ENCODE measurements at places on chromosomes 6 and 20.

- DNase-seq, result no peak
These were observed at the start of gene PLTP for GRCh38 chr20:45911486-45912343. PLTP (minus strand) TSS chr20:45912155; CDS start chr20:45911452, 703 bp downstream.

GRCh38 chr6:83047065-83047754 lies 18.4 kb downstream of the UBE3D start:
- DNase-seq, result no peak

DNA sequence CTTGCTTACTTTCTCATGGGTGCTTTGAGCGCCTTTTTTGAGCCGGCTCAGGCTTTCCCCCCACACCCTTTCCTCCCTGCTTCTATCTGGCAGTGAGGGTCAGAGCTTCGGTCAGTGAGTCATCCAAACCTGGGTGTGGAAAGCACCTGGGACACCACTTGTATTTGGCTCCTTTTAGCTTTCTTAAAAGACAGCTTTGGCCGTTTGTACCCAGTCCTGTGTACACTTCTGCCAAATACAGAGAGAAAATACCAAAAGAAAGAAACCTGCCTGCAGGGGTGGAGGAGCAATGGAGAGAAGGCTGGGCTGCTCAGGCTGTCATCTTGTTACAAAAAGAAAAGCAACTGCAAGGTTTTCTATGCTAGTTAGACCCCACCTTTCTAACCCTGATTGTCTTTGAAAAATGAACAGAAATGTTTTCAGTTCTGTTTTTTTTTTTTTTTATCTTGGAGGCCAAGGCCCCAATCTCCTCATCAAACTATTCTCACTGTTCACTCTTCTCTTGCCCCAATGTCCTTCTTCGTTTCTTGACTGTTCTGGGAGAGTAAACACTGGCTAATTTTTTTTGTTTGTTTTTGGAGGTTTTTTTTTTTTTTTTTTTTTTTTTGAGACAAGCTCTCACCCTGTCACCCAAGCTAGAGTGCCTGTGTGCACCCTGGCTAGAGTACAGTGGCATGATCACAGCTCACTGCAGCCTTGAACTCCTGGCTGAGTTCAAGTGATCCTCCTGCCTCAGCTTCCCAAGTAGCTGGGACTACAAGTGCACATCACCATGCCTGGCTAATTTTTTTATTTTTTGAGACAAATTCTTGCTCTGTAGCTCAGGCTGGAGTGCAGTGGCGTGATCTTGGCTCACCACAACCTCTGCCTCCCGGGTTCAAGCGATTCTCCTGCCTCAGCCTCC lies 76.4 kb downstream of the SSR1 start:
- no peak for DNase-seq

- no peak for DNase-seq
These were observed 74.8 kb downstream of the TULP4 start for GRCh38 chr6:158387036-158387435.

DNA sequence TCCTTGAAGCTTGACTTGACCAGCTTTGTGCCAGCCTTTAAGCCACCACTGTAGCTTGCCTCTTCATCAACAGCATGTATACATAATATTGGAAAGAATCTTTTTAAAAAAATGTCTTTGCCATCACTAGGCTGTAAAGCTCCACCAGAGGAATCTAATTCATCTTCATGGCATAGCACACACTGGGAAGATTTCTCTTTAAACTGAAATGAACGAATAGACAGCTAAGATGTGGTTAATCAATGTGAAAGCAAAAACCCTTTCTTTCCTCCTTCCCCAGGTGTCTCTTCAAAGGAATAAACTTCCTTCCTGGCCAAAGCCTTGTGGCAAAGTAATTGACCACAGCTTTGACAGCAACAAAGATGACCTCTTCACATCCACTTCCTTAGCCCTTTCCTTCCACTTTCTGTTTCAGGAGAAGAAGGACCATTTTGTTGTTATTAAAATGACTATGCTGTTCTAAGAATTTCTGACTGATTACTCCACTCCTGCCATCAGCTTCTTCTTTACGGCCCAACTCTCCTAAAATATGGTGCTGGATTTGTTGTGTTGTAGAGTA lies 428.7 kb upstream of the SOX4 start:
- no peak for DNase-seq

DNA sequence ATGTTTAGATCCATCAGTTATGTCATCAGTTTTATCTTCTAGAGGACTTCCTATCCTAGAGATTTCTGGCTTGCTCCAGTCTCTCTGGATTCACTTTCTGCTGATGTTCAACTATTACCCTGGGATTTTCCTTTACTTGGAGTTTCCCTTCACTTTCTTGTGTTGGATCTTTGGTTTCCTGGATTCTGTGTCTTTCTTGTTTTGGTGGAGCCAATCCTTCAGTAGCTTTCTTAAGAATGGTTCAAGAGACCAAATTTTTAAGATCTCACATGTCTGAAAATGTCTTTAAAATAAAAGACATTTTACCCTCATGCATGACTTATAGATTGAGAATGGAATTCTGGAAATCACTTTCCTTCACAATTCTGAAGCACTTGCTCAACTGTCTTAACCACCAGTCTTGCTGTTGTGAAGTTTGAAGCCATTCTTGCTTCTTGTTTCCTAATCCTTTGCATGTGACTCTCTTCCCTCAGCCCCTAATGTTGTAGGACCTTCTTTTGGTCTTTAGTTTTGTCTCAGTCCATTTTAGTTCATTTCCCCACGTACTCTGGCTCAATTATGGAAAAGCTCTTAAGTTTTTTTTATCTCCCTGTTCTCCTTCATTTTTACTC lies 87.9 kb downstream of the ARID1B start:
- DNase-seq, result no peak

- DNase-seq, result no peak
These were observed 93.7 kb upstream of the CBLN4 start for GRCh38 chr20:56098981-56099500.

- DNase-seq, result no peak
These were observed 30.6 kb downstream of the SNAP25 start for GRCh38 chr20:10249048-10249770.

DNA sequence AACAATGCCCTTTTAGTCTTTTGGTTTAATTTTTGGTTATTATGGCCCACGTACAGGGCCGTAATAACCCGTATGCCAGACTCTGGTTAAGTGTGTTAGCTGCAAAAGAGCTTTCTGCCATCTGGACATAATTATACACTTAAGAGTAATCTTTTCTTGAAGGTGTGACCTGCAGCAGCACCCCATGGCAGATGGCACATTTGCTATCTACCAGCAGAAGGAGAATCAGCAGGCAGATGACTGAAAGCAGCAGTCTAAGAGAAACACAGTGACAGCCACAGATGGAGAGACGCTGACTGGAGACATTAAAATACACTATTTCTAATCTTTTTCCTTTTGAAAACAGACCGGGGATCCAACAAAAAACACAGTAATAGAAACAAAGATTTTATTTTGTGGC lies 18.7 kb downstream of the ASF1A start:
- DNase-seq, result no peak

DNA sequence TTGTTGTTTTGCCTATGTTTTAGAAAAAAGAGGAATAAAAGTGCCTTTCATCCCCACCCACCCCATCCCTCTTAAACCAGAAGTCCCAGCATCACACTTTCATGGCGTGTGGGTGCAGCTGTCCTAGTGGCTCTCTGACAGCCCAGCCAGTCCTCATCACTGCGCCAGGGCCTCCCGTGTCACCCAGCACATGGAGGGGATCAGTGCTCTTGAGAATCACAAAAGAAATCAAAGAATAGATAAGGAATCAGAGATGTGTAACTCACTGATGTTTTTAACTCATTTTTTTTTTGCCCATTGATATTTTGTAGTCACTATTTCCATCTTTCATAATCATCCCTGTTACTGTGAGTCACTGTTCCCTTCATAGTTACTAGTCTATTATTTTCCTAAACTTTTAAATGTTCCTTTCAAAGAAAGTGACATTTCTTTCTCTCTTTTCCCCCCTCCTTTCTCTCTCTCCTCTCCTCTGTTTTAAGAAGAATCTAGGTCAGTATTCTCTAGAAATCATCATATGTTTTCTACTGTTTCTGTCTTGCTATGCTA lies 78.6 kb downstream of the AIG1 start:
- DNase-seq, result no peak

Measured in SK-N-MC (cell line).